ENCODE measurements at places on chromosomes 13 and 19.
A peak's percentile ranks its signal among the peaks of the same experiment; 100 is the strongest.

DNA sequence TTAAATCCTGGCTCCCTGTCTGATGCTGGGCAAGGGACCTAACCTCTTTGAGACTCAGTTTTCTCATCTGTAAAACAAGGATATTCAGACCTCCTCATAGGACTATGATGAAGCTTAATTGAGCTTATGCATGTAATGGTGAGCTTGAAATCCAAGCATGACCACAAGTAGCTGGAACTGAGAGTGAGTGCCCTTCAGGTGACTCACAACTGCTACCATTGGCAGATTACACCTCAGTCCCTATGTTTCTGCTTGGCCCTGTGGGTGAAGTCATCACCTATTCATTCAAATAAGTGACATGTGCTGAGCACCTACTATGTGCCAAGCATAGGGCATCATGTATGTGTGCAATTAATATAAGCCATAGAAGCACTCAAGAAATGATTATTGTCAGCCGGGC, 25.7 kb downstream of the NOVA2 start:
- no peak for DNase-seq

GRCh38 chr13:100789481-100789880, 114.9 kb upstream of the TMTC4 start:
- DNase-seq = no peak

GRCh38 chr19:46530636-46531035, 35.0 kb upstream of the PNMA8B start:
- DNase-seq = no peak

- DNase-seq = no peak
Measured at GRCh38 chr13:78940455-78941130, 281.6 kb upstream of the OBI1 start.

DNA sequence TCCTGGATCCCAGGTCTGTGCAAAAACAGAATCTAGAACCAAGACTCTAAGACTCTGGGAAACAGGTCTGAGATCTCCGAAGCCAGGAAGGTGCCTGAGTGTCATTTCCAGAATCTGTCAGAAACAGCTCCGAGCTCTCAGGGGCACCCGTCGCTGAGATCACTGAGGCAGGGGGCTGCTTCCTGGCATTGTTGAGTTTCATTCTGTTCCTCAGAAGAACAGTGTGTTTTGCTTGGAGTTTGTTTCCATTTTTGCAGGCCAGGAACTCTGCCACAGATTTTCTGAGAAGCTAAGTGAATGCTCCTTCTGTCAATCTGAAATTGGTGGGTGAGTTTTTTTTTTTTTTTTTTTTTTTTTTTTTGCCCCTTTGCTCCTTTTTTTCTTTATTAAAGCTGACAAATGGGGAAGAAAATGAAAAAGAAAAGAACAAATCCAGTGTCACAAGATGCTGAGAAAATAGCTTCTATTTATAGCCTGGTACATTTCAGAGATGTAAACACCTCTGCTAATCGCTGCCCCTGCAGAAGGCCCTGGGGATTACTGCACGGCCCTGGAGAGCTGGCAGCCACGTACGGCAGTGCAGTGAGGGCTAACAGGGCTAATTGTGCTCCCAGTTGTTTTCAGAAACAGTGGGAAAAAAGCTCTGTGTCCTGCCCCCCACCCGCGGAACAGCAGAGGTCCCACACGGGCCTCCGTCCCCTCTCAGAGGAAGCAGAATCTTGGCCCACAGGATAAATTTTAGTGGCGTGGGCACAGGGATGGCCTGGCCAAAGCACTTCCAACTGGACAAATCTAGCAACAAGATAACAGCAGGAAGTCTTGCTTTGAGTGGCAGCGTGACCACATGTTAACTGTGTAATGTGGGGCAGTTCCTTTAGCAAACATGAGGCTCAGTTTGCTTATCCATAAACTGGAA, 237.6 kb upstream of the IRS2 start:
- DNase-seq = no peak

DNA sequence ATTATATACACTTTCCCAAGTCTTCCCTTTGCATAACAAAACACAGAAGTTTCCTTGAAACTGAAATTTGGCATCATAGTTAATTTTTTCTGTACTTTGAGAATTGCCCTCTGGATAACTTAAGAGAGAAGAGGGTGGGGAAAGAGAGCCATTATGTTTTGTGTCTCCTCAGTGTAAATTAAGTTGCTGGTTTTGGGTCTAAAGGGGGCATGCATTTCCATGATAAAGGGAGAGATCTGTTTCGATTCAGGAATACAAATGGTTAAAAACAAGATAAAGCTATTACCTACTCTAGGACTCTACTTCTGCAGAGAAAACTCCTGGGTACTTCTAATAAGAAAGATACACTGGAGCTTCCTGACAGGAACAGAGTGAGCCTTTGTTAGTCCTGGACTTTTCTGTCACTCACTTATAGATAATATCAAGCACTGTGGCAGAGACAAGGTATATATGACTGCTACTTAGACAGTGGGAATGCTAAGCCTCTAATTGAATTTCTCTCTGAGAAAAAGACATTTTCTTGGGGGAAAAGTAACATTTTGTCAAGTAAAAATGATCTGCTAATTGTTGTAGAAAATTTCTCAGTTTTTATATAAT, 142.8 kb upstream of the PCDH9 start:
- no peak for DNase-seq

GRCh38 chr13:76882431-76882830, 3.8 kb downstream of the KCTD12 start:
- DNase-seq = no peak

DNA sequence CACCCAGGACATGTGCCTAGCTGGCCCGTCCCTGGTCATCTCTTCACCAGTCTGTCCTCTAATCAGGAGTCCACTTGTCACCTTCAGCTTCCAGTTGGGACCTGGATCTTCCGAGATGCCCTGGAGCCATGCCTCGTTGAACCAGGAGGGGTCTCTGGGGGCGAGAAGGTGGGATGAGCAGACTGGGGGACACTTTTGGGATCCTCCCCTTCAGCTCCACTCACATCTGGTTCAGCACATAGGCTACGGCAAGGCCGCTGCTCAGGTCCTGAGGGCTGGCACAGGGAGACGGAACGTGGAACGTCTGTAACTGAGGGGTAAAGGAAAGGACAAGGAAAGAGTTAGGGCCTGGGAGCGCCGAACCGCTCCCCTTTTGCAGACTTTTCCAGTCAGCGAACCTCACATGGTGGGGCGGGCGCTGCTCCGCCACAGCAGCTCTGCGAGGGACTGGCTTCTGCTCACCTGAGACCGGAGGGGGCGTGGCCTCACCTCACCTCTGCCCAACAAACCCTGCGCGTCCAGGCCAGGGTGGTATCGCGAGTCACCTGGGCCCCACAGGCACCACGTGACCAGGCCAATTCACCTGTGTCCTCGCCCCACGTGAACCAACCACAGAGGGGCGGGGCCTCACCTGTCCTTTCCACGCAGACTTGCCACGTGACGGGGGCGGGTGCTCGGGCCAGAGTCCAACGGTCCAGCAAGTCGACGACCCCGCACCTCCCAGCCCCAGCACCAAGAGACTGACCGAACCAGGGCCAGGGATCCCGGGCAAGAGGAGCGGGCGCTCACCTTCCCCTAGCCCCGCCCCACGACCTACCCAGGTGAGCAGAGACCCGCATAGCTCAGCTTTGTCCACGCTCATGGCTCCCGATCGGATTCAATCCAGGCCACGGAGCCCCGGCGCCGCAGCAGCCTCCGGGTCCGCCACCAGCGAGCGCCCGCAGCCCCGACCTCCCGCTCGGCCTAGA, at the start of gene HOOK2:
HOOK2 (minus strand) TSS at position 965 of the 968 bp plus-strand sequence; CDS start at position 862, 103 bp downstream.
- no peak for DNase-seq

GRCh38 chr19:41548954-41549688, 26.8 kb upstream of the CEACAM21 start:
- DNase-seq = peak; percentile 78

GRCh38 chr19:56821675-56822074, 18.9 kb downstream of the PEG3 start:
- no peak for DNase-seq

DNA sequence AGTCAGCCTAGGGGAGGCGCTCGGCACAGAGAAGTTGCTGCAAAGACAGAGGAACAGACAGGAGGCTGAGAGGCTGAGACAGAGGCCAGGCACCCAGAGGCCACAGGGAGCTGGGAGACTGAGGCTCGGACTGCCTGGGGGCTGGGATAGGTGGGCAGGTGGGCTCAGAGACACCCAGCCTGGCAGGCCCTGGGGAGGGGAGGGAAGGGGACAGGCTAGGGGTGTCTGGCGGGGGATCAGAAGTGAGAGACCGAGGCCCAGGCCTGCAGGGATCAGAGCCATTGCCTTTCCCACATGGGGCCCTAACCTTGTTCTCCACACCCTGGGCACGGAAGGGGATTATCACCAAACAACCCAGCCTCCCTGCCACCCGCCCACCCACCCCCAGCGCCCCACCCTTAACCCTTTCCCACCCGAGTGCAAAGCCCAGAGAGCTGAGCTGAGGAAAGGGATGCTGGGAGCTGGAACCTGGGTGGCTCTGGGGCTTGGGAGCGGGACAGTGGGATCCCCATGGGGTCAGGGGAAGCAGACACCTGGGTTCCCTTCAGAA, 1.3 kb downstream of the NTN5 start:
- DNase-seq = no peak

- no peak for DNase-seq
Measured at GRCh38 chr19:39363901-39364457, 21.8 kb downstream of the SAMD4B start.

- no peak for DNase-seq
Measured at GRCh38 chr19:10219678-10220077, 11.5 kb downstream of the S1PR2 start.

GRCh38 chr13:44116562-44117332, 237.0 kb downstream of the LACC1 start:
- DNase-seq = no peak

- no peak for DNase-seq
Measured at GRCh38 chr13:34464011-34464410, 478.1 kb upstream of the NBEA start.

- peak; percentile 58 for DNase-seq
Measured at GRCh38 chr19:7862413-7862951, 11.7 kb downstream of the PRR36 start.

Measured in activated T-helper 2 cell treated with anti-CD3 and anti-CD28 coated beads, Interferon-gamma antibody, Interleukin-2, Interleukin-4, amounts not matched to agents 10 μg/mL and 5 μg/mL and 100 μg/mL, durations not matched to agents 14 hours and 24 hours and 36 hours (primary cell).